ENCODE measurements at places on chromosomes 5 and 9.

- no peak for DNase-seq
Observed at GRCh38 chr5:84568171-84568570, 183.5 kb upstream of the EDIL3 start.

DNA sequence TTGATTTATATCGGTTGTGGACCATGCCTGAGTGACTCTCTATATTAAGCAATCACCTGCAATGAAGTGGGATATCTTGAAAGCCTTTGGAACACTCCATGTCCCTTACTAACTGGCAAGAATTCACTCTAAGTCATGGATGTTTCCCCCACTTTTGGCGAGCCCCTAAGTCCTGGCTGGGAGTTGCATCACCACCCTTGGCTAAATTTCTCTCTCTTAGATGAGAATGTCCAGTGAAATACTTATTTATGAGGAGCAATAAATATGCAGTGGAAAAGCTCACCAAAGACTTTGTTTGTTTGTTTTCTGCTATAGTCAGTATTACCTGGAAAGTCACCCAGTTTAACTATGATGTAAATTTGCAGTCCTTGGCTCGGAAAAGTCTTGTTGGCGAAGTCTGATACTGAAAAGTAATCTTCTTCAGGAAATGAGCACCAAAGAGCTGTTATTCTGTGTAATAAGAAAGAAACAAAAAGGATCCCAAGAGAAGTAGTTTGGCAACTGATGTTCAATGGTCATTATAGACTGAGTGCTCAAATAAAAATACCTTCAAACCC, 333.8 kb downstream of the DMRT2 start:
- no peak for DNase-seq

GRCh38 chr5:78077369-78078068, 217.0 kb downstream of the AP3B1 start:
- DNase-seq, result no peak

- DNase-seq, result no peak
Observed at GRCh38 chr9:32395510-32396216, 11.2 kb downstream of the ACO1 start.

DNA sequence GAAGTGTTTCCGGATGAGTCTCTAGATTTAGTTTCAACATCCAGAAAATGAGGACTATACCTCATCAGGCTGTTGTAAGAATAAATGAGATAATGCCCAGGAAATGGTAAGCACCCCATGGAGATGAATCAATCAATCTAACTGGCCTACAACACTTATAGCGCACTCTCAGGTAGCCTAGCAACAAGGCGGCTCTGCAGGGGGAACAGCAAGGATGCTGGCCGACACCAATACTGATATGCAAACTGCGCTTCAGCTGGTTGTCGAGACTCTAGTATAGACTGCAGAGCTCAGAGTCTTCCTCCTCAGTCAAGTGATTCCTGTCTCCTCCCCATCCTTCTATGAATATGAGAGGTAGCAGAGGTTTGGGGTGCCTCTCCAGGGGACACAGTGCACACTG, 218.8 kb upstream of the WWC1 start:
- DNase-seq, result no peak

GRCh38 chr9:117682955-117683710, 21.1 kb upstream of the TLR4 start:
- no peak for DNase-seq

DNA sequence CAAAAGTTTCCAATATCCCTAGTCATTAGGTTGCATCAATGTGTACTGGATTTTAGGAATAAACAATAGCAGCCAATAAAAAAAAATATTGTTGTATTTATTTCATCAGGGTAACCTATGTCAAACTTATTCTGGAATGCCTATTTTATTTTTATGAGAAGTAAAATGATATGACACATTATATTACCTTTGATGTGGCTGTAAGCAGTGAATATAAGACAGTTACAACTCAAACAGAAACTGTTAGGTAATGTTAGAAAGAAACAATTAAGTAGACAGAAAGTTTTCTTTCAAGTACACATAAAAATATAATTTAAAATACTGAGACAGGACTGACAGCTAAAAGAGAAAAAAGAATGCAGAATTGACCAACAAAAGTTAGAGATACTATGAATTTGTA, 65.5 kb downstream of the GNG10 start:
- no peak for DNase-seq

All from cerebellar nuclear complex (tissue), 1 donor.